NCI-H2171 treated with DMSO at 0.1 percent for 48 hours (cell line): ENCODE measurements at places on chromosomes 4 and X.
A peak's percentile ranks its signal among the peaks of the same experiment; 100 is the strongest.

GRCh38 chr4:72714482-72715279 lies 145.7 kb upstream of the ADAMTS3 start:
- DNase-seq, result no peak

GRCh38 chr4:142776026-142776425 lies 70.1 kb downstream of the INPP4B start:
- DNase-seq, result no peak

DNA sequence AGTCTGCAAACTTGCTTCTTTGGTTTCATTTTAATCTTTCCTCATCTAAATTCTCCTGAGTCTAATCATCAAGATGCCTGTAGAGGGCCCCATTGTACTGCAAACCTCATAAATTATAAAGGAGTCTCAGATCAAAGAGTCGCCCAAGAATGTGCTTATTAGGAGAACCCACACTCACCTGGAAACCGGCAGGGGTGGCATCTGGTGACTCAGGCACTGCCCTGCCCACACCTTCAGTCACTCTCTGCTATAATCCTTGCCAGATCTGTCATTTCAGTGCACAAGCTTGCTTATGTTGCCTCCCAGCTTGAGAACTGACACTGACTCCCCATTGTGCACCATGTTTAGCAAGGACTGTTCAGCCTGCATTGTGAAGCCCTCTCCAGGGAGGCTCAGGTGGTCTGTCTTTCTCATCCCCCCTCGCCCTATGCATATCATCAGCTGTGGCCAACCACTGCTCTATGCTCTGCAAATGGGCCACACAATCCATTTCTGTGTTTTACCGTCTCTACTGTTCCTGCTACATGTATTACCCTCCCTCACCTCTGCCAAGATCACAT lies 12.4 kb downstream of the EPGN start:
- DNase-seq, result peak; percentile 16

- no peak for DNase-seq
Observed at GRCh38 chr4:8267077-8267476, 2.5 kb upstream of the HTRA3 start.

DNA sequence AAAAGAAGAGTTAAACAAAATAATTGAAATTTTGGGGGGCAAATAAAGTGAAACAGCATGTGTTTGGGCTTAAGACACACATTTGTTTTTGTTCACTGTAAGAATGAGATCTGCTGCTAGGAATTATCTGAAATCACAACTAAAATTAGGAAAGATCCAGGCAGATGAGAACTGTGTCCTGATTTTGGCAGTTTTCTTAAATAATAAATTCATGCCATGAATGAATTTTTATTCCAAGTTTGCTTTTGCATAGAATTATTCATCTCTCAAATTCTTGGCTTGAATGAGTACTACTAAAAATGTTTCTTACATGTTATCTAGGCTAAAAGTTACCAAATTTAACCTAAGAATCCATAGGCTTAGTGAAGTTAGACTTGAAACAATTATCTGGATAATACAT lies 321.7 kb downstream of the ANK2 start:
- no peak for DNase-seq

DNA sequence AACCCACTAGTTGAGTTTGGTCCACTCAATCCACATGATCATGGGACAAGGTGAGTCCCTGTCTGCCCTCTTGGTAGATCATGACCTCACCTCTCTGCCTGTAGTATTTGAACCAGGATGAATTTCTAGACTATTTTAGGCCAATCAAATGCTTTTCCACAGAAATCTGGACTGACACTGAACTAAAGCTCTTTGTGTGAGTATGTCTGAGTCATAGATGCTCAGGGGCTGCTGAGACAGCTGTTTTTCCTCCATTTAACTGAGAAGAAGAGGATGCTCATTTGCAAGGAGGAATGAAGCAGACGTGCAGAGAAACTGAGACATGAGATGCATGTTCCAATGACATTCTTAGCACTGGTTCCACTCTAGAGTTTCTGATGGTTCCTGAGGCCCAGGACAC lies 77.3 kb upstream of the TMEM47 start:
- DNase-seq, result no peak

DNA sequence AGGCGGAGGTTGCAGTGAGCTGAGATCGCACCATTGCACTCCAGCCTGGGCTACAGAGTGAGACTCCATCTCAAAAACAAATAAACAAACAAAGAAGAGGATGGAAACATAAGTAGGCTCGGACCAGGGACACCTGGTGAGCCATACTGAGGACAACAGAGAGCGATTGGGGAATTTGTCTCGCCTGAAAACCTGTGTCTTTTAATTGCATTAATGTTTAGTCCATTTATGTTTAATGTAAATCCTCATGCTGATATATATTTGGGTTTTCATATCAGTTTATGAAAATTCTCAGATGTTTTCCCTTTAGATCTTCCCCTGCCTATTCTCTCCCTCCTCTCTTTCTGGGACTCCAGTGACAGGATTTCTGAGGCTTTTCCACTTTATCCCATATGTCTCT lies 84.6 kb downstream of the EVC start:
- no peak for DNase-seq

GRCh38 chrX:102975016-102975415 lies 37.9 kb downstream of the RAB40AL start:
- DNase-seq, result no peak

GRCh38 chrX:44106864-44107263 lies 133.7 kb upstream of the NDP start:
- no peak for DNase-seq

DNA sequence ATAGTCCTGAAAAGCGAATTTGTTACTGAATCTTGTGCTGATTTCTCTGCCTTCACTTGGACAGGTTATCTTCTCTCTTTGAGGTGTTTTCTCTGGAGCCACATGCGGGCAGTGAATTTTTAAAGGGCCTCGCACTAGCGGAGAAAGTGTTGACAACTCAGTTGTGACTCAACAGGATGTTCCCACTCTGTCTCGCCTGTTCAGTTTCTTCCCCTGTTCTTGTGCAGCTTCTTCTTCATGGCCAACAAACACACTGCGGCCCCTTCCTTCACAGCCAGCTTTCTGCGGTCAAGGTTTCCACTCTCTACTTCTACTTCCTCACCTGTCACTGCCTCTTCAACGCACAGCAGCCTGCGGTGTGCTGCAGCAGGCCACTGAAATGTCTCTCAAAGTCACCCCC lies 1.1 kb upstream of the SHROOM4 start:
- DNase-seq, result no peak

DNA sequence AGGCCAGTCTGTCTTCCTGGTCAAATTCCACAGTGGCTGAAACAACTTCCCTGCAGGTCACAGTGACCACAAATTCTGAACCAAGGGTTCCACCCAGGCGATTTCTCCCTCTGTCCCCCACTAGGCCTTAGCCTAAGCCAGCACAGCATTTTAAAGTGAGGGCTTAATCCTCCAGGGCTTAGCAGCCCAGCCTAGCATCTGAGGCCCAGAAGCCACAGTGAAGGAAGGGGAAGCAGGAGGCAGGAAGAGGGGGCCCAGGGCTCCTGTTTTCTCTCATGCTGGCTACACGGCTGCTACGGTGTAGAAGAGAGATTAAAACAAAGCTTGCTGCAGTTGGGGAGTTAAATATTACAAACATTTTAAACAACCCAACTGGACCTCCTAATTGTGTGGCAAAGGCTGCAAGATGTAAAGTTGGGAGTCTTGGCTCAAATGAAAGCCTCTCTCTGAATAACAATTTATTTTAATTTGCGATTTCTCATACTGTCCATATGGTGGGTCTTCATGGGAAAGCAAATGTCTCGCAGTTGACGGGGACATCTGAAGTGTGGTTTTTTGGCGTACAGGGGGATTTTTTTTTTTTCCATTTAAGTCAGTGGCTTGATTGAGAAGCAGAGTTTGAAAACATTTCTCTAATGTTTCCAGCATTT lies 170.8 kb upstream of the RAI2 start:
- no peak for DNase-seq

GRCh38 chrX:111823128-111823527 lies 52.9 kb upstream of the TRPC5OS start:
- peak; percentile 52 for DNase-seq

DNA sequence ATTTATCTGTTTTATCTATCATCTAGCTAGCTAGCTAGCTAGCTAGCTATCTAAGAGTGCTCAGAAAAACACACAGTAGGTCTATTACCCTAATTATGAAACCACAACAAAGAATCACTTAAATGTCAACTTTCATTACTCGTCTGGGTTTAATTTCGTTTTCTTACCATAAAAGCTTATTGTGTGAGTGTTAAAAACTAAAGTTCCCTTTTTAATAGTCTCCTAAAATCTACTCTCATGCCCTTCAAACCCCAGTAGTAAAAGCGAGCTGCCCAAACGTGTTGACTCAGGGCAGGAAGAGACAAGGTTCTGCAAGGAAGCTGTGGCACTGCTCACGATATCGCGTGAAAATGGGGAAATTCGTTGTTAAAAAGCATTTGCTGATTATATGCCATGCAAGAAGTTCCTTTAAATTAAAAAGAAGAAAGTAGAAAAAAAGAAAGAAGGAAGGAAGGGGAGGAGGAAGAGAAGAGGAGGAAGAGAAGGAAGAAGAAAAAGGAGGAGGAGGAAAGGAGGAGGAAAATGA lies 595 bp downstream of the MBNL3 start:
- DNase-seq, result peak; percentile 22

- DNase-seq, result no peak
Observed at GRCh38 chr4:48275247-48275646, 5.6 kb upstream of the TEC start.

DNA sequence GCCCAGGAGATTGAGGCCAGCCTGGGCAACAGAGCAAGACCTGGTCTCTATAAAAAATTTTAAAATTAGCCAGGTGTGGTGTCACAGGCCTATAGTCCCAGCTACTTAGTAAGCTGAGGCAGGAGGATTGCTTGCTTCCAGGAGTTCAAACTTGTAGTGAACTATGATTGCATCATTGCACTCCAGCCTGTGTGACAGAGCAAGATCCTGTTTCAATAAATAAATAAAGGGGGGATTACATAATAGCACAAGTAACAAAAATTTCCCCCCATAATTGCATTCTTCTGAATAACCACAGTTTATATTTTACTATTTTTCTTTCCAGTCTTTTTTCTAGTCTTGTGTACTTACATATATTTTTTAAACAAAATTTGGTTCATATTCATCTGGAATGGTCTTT lies 135.6 kb downstream of the CHIC2 start:
- DNase-seq, result no peak

- peak; percentile 32 for DNase-seq
Observed at GRCh38 chr4:57426779-57427395, 316.7 kb upstream of the IGFBP7 start.

DNA sequence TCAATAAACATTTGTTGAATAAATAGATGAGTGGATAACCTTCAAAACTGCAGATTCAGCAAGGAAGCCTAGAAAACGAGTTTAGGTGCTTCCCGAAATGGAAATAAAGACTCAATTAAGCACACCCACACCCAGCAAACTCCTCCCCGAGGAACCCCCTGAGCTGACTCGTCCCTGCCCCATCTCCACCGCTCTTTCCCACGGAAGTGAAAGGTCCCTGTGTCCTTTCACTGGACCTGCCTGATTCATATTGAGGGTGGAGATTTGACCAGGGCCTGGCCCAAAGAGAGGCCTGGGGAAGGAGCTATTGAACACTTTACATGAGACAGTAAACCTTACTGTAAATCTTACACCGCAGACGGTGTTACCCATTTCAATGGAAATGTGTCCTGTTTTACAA lies 129.1 kb downstream of the CPZ start:
- DNase-seq, result no peak

- no peak for DNase-seq
Observed at GRCh38 chr4:124433500-124433899, 279.0 kb downstream of the ANKRD50 start.

GRCh38 chr4:105620640-105621323 lies 68.4 kb downstream of the ARHGEF38 start:
- no peak for DNase-seq

DNA sequence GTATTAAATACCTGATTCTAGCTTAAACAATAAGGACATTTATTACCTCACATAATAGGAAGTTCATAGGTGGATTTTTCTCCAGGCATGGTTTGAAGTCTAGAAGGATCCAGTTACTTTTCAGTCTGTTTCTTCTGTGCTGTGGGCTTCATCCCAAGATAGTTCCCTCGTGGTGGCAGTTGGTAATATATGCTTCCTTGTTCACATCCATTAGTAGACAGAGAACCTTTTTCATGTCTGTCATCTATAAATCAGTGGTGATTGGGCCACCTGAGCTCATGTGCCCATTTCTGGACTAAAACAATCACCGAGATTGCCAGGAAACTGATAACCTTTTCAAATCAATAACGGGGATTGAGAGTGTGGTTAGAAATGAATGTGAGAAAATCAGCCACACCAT lies 97.7 kb downstream of the KDM6A start:
- DNase-seq, result no peak

GRCh38 chrX:119698845-119699244 lies 5.9 kb upstream of the SEPTIN6 start:
- DNase-seq, result peak; percentile 20

GRCh38 chrX:123878252-123878721 lies 18.4 kb downstream of the XIAP start:
- DNase-seq, result no peak

- peak; percentile 20 for DNase-seq
Observed at GRCh38 chr4:145804116-145804515, 124.2 kb downstream of the C4orf51 start.

- DNase-seq, result no peak
Observed at GRCh38 chr4:804804-805203, 21.1 kb downstream of the CPLX1 start.

DNA sequence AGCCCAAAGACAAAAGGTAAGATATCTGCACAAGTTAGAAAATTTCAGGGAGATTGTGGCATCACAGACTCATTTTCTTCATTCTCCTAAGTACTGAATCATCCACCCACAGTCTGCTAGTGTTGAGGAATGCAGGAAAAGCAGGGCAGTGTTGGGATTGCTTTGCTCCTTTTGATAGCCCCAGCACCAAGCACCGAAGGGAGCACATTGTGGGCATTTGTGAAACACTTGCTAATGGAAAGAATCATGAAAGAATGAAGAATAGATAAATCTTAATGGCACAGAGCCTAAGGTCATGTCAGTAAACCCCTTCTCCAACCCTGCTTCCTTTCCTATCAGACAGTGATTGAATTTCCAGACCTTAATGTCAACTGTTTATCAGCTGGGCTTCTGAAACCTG lies 103.1 kb upstream of the GPRIN3 start:
- no peak for DNase-seq

DNA sequence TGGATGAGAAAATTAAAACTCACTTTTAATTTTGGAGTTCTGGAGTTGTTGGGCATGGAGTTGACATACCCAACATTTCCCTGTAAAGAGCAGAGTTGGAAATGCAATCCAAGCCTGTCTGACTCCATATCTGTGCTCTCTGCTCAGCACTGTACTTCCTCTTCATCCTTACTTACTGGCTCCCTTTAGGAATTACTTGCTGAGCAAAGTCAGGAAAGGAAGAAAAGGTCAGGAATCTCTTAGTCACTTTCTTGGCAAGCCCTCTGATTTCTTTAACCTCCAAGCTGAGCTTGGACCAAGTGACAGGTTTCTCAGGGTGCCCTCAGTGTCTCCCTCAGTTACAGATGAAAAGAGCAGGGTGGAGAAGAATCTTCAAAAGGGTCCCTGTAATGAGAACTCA lies 501.5 kb downstream of the ZIC3 start:
- no peak for DNase-seq

GRCh38 chr4:141248029-141248428 lies 27.3 kb downstream of the ZNF330 start:
- DNase-seq, result no peak

GRCh38 chr4:77269505-77269904 lies 112.5 kb downstream of the CCNG2 start:
- DNase-seq, result no peak

GRCh38 chr4:158991534-158992155 lies 111.2 kb upstream of the RAPGEF2 start:
- no peak for DNase-seq
